ENCODE measurements at places on chromosomes 1 and 21.

DNA sequence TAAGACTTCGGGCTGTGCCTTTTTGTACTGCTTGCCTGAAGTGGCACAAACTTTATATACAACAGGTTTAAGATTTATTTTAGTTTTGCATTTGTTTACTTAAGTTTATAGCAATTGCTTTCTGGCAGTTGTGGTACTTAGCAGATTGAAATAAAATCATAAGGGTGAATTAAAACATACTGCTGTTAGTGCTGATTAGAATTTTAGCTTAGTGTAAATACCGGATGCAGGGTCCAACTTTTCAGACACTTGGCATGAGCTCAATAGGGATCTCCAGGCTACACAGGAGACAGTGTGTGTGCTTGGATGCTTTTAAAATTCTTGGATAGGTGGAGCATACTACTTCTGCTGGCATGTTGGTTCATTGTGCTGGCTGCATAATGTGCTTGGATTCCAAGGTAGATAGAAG lies 159.6 kb downstream of the NFIA start:
- DNase-seq, result no peak

- DNase-seq, result no peak
These were observed 13.4 kb upstream of the ODF2L start for GRCh38 chr1:86409416-86410021.

- no peak for DNase-seq
These were observed 161.1 kb downstream of the EDEM3 start for GRCh38 chr1:184593597-184593996.

- no peak for DNase-seq
These were observed 30.0 kb upstream of the RRP15 start for GRCh38 chr1:218255090-218255489.

DNA sequence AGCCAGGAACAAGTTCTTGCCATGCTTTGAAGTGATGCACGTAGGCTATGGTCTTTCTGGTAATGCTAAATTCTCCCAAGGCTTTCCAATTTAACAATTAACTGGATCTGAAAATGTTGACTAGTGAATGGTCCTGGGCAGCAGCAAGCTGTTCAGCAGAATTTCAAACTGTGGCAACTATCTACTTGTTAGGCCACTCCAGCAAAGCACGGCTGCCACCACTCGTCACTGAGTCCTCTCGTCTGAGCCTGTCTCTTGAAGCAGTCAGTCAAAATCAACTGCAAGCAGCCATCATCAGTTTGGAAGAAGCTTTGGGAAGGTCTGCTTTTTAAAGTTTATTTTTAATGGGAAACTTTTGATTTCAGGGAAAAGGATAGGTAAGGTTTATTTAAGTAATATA lies 6.1 kb downstream of the FLVCR1 start:
- no peak for DNase-seq

DNA sequence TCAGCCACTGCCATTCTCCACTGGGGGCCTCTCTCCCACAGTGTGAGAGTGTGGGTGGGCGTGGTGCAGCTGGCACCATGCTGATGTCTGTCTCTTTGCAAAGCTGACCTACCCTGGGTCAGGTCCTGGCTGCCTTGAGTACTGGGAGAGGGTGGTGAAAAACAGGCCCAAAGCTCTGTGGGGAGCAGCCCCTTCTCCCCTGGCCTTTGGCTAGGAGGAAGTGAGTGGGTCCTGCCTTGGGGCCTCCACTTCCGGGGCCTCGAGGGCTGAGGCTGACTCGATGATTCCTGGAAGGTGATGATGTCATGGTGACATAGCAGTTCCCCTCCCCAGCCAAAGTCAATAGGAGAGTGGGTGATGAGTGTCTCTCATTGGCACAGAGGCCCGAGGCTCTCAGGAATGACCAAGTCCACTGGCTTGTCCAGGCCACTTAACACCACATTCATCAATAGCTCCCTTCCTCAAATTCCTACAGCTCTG lies 53.0 kb downstream of the IER5 start:
- peak; percentile 94 for DNase-seq

GRCh38 chr1:109274533-109275476 lies 8.1 kb downstream of the PSRC1 start:
- DNase-seq, result no peak

DNA sequence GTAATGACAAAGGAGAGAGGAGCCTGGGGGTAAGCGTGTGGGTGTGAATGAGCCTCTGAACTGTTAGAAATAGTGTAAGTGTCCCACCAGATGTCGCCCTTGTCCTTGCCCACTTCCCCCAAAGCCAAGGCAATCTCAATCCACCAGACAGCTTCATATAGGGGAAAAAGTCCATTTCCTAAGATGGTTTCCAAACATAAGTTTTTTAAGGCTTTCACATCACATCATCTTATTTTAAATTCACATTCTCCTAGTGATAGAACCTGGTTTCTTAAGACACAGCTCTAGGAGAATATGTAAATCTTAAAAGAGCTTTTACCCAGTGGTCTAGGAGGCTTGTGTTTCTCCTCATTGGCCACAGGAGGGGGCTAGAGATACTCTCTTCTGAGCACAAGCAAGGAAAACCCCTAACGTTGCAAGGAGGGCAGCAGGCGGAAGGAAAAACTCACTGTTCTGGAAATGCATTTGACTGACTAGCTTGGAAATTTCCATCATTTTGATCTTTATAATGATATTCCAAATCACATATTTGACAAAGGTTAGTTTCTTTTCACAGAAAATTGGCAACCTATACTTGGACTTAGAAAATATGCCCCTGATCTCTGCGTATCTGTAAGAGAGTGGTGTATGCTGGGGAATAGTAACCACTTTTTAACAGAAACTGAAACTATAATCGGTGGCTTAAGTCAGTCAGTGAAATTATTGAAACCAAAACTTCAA lies 51.9 kb upstream of the LPAR3 start:
- DNase-seq, result peak; percentile 92

DNA sequence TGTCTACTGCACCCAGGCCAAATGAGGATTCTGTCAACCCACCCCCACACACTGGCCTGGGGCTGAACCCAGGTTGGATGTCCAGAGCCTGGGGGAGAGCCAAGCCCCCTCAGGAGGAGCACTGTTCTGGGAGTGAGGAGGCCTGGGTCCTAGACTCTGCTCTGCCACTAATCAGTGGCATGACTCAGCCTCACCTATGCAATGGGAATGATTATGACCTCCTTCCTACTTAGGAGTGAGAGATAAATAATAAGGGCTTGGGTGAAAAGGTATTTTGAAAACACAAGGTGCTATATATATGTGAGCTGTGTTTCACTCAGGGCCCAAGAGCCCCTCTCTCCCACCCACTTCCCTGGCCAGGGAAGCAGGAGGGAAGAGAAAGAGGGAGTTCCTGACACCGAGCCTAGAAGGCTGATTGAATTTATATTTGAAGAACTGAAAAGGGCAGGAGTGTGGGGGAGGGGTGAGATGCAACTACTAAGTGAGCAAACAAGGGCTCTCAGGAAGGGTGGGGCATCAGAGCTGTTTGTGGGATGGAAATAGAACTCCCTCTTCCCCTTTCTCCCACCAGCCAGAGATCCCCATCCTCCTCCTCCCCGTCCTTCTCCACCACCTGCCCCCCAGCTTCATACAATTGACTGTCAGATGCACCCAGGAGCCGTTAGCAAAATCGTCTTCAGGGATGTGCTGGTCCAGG lies 8.2 kb downstream of the IGSF9 start:
- DNase-seq, result peak; percentile 55

GRCh38 chr1:202249846-202250245 lies 56.2 kb downstream of the LGR6 start:
- DNase-seq, result no peak

DNA sequence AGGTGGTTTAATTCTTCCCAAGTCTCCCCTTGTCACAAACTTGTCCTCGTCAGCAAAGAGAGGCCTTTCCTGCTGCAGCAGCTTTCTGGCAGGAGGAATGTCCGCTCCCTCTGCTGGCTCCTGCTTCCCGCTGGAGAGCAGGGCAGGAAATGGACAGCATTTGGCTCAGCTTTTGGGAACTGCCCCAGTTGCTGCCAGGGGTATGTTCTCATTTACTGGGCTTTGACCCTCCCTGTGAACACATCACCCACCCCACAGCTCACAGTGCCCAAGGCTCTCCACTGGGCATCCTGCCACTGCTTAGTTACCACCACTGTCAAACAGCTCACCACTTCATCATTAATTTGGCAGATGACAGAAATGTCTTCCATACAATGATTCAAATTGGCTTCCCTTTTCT lies 75.4 kb downstream of the MRPL37 start:
- DNase-seq, result no peak

GRCh38 chr1:164768619-164769018 lies 209.6 kb downstream of the PBX1 start:
- DNase-seq, result no peak

- DNase-seq, result no peak
These were observed 42.7 kb downstream of the SEC16B start for GRCh38 chr1:177927021-177927596.

DNA sequence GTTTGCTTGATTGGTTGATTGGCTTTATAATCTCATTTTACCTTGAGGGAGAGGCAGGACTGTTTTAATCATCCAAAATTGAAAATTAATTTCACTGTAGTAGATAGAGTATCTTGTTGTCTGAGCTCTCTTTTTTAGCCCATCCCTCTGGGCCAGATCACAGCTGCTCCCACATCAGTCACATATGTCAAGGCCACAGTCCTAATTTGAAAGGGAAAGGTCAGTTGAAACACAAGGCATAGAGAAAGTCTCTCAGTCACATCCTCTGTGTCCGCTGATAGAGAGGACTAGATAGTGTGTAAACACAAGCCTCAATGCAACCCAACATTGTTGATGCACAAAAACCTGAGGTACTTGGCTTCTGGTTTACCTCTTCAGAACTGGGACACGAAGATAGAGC lies 6.8 kb downstream of the C1orf74 start:
- DNase-seq, result no peak

DNA sequence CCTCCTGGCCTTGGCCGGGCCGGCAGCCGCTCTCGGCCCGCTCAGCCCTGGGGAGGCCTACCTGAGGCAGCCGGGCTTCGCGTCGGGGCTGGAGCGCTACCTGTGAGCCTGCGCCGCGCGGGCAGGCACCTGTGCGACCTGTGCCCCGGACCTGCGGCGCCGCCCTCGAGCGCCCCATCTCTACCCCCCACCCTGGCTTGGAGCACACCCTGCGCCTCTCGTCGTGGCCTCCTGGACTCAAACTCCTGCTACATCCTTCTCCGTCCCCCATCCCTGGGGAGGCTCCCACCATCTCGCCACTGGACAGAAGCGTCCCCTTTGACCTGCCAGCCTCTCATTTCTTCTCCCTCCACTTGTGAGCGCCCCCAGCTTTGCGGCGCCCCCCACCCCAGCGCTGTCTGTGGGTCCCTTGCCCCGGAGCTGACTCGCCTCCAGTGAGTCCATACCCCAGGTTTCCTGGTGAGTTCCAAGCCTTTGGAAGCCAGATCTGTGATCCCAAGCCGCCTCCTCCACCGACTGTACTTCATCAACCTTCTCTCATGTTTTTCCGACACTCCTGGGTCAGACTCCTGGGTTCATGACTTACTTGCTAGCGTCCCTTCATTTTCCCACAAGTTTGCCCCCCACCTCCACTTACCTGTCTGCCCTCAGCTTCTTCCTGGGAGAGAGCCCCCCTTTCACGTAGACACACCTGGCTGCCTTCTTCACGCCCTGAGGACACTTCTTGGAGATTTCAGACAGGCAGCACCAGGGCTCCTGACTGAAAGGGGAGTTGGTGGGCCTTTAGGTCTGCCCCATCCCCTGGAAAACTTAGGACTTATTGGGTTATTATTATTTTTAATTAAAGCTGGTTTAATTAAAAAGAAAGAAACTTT lies 1.3 kb downstream of the FOXE3 start:
- no peak for DNase-seq

DNA sequence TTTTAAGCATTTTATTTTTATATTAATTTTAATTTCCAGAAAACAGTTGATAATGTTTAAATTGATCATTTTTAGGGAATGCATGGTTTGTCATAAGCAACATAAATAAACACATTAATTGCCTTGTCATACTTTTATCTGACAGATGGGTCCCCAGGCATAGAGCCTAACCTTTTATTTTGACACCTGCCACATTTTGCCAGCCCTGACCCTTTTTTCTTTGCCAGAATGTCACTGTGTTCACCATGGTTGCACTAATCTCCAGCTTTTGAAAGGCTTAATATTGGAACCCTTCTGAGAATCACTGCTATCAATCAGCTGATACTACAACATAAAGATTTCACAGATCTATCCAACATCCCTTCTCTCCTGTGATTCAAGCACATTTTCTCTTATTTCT lies 56.0 kb upstream of the DPYD start:
- no peak for DNase-seq

DNA sequence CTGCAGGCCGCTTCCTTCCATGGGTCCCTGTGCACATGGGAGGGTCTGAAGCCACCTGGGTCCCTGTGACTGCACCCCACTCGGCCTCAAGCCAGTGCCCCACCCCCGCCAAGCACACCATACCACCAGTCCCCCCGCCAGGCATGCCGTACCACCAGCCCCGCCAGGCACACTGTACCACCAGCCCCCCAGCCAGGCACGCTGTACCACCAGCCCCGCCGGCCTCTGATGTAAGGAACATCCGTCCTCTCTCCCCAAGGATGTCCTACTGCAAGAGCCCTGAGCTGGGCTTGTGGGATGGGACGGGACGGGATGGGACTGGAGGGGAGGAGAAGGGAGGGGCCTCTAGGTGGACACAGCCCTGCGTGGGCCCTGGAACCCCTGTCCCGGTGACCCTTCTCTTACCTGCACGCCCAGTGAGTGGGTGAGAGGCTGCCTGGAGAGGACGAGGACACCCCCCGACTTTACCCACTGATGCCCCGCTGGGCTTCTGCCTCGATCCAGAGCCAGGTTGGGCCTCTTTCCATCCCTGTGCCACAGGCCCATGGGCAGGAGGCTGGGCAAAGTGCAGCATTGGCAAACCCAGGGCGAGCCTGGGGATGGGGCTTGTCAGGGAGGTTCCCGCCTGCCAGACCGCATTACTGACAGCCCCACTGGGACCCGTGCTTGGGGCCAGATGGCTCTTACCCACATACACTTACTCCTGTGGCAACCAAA lies 40.8 kb upstream of the COL6A1 start:
- DNase-seq, result no peak

DNA sequence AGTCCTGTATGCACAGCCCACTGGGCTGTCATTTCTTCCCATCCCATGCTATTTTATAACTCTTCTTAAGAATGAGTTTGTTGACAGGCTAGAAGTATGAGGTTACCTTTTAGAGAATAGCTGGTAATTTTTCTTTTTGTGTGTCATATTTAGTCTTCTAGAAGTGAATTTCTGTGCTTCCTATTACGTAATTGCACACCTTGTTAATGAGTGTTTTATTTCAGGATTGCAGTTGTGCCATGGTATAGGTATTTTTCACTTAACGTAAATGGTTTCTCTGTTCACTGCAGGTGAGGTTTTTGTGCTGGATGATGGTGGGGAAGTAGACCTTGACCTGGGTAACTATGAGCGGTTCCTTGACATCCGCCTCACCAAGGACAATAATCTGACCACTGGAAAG lies 5.0 kb downstream of the CTPS1 start:
- no peak for DNase-seq

DNA sequence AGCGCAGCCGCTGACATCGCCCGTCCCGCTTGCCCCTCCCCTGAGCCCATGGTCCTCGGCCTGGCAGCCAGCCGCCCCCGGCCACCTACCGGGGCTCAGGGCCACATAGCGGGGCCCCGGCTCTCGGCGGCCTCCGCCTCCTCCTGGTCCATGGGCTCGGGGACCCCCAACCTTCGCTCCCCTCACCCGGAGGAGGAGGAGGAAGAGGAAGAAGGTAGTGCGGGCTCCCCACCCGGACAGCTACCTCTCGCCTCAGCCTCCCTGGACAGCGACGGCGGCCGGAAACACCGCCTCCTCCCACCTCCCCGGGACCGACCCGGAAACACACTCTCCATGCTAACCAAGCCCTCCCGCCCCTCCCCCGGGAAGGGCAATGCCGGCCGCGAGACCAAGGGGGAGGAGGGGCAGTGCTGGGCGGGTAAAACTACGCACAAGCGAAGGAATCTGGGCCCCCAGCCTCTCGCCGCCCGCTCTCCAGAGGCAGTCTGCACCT lies at the start of gene KIAA0319L:
Gene KIAA0319L (minus strand): TSS at position 286 of the 493 bp plus-strand sequence. CDS start 2,912 bp downstream, outside the sequence.
- peak; percentile 80 for DNase-seq

All from inflammatory macrophage treated with lipopolysaccharide for 4 hours (primary cell).